Activated naive CD4-positive, alpha-beta T cell treated with anti-CD3 and anti-CD28 coated beads, Interleukin-2, amount 50 U/mL, for 16 hours (primary cell): ENCODE measurements at places on chromosomes 7 and 10.

DNA sequence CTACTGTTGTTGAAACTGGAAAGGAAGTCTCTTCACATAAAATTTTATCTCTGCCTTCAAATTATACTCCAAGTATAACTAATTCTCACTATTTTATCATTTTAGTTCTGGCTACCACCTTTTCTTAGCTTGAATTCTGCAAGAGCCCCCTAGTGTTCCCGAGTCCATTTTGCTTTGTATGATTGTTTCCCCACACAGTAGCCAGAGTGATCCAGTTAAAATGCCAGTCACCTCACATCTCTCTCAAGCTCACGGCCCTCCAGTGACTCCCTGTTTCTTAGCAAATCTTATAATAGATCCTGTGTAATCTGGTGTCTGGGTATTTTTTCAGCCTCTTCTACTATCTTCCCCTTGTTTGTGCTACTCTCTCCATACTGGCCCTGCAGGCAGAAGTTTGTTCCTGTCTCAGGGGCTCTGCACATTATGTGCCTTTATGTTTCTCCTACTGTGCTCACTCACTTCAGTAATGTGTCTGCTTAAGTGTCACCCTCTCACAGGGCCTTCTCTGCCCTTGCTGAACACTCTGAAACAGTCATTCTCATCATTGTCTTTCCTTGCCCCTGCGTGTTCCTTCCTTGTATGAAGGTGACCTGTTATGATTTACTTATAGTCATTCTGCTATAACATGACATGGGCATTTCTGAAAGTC lies 8.9 kb downstream of the WAC start:
- no peak for DNase-seq

- DNase-seq = no peak
Observed at GRCh38 chr7:139687211-139687954, 90.4 kb downstream of the HIPK2 start.

DNA sequence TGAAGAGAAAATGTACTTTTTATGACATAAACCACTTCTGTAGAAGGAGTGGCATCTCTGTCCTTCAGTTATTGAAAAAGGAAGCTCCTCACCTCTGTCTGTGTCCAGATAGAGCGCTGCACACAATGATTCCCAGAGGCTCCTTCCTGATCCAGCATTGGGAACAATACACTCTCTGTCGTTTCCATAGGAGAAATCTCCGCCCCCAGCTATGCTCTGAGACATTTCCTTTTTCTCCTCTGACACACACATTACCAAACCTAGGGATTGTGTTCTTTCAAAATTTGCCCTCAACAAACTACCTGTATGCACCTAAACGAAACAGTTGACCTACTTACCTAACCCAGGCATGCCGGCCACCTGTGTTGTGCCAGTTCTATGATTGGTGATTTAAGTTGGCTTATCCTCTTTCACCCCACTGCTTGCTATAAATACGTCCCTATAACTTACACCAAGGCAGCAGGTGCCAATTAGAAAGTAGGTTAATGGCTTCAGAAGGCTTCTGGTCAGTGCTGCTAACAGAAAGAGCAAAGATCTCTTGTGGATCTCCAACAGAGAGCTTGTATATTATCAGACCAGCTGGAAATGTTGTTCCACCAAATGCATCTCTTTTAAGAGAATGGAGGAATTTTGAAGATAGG lies 140.1 kb upstream of the JCAD start:
- DNase-seq = no peak

- no peak for DNase-seq
Observed at GRCh38 chr10:29636178-29636577, 1.4 kb upstream of the SVIL start.

GRCh38 chr7:35747611-35748010 lies 52.7 kb upstream of the HERPUD2 start:
- DNase-seq = no peak

- no peak for DNase-seq
Observed at GRCh38 chr10:82394122-82394521, 519.1 kb downstream of the NRG3 start.

DNA sequence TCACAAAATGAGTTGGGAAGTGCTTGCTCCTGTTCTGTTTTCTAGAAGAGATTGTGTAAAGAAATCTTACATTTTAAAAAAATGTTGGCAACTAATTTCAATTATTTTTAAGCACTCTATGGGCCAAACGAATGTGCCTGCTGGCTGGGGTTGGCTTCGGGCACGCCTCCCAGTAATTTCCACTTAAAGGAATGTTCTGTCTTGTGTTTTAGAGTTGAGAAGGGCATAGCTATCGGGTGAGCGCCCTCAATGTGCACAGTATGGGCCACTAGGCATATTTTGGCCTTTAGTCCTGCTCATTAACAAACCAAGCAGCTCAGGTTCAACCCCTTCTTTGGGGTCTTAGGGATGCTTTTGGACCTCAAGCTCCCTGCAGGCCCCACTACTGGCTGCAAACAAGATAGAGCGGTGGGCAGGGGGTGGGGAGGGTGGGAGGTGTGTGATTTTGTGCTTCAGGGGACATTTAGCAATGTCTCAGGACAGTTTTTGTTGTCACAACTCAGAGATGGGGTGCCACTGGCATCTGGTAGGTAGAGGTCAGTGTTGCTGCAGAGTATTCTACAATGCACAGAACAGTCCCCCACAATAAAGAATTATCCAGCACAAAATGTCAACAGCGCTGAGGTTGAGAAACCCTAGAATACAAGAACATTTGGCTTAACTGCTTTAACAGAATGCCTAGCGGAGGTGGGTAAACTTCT lies 40.7 kb downstream of the TACC2 start:
- no peak for DNase-seq

- no peak for DNase-seq
Observed at GRCh38 chr10:111113238-111113960, 36.6 kb downstream of the ADRA2A start.

GRCh38 chr7:49624611-49625010 lies 148.8 kb upstream of the VWC2 start:
- no peak for DNase-seq

GRCh38 chr10:32182476-32182875 lies 126.3 kb upstream of the KIF5B start:
- DNase-seq = no peak

- no peak for DNase-seq
Observed at GRCh38 chr7:101970801-101971200, 153.4 kb downstream of the CUX1 start.

DNA sequence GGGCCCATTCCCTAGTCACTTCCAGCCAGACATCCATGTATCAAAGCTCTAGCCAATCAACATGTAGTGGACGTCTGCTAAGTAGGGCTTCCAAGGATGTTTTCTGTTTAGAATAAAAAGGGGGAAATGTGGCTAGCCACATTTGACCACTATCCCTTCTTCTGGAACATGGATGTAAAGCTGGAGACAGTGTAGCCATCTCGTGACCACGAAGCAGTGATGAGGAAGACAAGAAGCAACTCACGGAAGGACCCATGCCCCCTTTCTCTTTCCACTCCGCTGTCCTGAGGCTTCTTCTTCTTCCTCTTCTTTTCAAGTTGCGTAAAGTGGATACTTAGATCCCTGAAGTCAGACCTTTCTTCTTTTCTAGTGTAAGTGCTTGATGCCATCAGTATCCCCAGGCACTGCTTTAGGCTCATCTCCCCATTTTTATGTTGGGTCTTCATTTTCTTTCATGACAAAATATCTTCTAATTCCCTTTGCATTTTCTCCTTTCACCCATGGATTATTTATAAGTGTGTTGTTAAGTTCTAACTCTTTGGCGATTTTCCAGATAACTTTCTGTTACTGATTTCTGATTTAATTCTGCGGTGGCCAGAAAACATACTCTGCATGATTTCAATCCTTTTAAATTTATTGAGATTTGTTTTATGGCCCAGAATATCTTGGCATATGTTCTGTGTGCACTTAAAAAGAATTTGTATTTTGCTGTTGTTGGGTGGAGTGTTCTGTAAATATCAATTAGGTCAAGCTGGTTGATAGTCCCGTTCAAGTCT lies 594.5 kb downstream of the SDK1 start:
- no peak for DNase-seq

DNA sequence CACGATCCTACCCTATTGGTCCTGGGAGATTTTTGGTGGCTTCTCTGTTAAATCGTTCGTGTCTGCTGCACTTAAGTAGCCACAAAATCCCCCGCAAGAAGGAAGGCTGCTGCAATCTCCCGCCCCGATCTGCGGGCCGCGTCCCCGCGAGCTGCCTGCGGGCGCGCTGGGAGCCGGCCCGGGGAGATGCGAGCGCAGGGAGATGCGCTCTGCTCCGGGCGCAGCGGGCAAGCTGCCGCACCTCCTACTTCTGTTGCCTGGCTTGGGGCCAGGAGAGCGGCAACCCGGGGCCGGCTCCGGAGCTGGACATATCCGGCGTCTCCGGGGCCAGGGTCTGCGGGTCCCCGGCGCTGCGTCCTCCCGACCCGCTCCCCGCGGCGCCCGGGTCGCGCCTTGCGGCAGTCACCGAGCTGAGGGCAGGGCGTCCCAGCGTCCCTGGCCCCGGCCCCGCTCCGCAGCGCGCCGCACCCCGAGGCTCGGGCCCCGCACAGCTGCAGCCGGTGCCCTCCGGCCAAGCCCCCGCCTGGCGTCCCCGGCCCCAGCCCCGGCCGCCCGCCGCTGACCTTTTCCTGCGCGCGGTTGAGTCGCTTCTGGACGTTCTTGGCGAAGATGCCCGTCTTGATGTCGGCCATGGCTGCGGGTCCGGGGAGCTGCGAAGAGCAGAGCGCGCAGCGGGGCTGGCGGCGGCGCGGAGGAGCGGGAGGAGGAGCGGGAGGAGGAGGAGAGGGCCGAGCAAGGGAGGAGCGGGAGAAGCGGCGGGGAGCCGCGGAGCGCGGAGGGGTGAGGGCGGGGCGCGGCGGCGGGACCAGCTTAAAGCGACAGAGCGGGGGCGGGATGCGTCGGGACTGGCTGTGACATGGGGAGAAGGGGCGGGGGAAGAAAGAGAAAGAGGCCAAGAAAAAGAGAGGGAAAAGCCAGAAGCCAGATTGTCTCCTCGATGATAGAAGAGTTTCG lies at the start of gene AMPH:
Gene AMPH, minus strand, starts transcription at position 654 of the 954 bp plus-strand sequence. Its CDS starts 22 bp downstream, at position 632.
- DNase-seq = peak; percentile 15

- DNase-seq = no peak
Observed at GRCh38 chr10:2925631-2926030, 141.7 kb upstream of the PFKP start.
